ENCODE measurements at places on chromosomes 12 and 14.

GRCh38 chr14:106738075-106738474 lies 1211.7 kb downstream of the TMEM121 start:
- DNase-seq, result no peak

DNA sequence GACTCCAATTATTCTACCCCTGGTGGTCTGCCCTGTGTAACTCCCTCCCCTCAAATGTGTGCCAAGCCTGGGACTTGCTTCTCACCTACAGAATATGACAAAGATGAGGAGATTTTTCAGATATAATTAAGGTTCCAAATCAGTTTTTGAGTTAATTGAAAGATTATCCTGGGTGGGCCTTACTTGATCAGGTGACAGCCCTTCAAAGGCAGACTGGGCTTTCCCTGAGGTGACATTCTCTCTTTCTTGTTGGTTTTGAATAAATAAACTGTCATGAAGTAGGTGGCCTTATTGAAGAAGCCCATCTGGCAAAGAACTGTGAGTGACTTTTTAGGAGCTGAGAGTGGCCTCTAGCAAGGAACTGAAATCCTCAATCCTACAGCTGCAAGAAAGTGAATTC lies 106.0 kb downstream of the BRMS1L start:
- DNase-seq, result no peak

GRCh38 chr14:83162361-83162929 lies 1628.8 kb upstream of the SEL1L start:
- DNase-seq, result no peak

- no peak for DNase-seq
Measured at GRCh38 chr14:44910821-44911220, 50.9 kb downstream of the KLHL28 start.

GRCh38 chr12:6424008-6424347 lies 20.8 kb upstream of the CD27 start:
- no peak for DNase-seq

DNA sequence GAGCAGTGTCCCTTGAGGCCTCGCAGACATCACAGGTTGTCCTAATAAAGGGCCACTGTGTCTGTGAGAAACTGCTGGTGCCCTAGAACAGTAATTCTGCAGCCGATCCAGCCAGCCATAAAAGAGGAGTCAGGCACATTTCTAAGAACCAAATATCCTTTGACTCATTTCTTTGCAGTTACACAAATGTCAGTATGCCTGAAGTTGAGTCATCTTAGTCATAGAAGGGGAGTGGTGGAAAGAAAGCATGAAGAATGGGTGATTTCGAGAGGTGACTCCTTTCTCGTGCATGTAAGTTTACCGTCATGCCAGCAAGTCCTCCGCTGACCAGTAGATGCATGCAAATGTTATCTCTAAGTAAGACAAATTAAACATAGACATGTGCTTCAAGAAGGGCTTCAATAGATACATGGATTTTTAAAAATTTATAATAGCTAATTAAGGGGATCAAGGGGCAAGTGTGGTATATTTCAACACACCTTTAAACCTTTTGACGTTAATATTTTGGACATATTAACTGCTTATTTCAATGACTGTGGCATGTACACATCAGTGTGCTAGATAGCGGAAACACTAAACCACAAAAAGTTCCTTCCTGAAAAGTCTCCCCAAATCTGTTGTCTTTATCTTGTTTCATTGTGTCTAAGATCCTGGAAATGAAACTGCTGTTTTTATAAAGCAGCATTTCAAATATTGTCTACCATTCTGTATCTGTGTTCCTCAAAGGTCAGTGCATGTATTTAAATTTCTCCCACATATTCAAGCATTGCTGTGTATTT lies 497.4 kb downstream of the NPAS3 start:
- DNase-seq, result no peak

DNA sequence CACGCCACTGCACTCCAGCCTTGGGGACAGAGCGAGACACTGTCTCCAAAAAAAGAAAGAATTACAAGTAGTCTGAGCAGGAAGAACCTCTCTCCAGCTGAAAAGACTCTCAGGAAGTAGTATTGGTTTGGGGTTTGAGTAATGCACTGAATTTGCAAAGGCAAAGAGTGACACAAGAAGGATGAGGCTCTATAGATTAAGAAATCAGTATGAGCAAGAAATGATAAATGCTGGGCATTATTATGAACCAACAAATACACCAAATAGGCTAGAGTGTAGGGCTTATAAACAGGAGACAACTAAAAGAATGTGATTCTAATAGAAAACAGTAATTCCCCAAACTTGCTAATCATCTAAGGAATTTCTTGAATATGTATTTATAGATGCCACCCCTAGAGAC lies 2.6 kb upstream of the SLC35E3 start:
- no peak for DNase-seq

Data from CD4-positive, alpha-beta T cell treated with Interleukin-4 for 4 hours (primary cell).